ENCODE measurements at places on chromosomes 1 and 21. TPM values are rescaled to one million over a fixed set of nuclear protein-coding genes. Genes with fewer than 3 reads are reported as not detected.

The LDLRAD2 gene
- total RNA-seq, result not detected

The ADCY10 gene
- not detected for total RNA-seq

The DCDC2B gene
- not detected for total RNA-seq

GRCh38 chr1:196649990-196650389 is 1.9 kb upstream of the CFH start:
- no peak overlapping the region for H3K27ac ChIP-seq
- no peaks in the 10 kb centered on the region for H3K27me3 ChIP-seq
- no peak overlapping the region for H3K4me3 ChIP-seq
- no peaks in the 10 kb centered on the region for H3K36me3 ChIP-seq
- no peak for DNase-seq

DNA sequence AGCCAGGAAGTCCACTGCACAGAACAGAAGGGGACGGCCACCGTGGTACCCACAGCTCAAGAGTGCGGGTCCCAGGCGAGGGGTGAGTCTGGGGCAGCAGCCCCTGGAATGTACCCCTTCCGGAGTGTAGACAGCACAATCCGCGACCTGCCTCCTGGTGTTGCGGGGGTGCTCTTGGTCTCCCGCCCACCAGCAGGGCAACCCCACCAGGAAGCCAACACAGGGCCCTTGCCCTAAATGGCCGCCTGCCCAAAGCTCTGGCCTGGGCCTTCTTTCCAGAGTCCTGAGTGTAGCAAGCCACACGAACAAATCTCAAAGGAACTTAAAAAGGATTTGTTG is 1.1 kb upstream of the SLC19A1 start:
- no peak overlapping the region for H3K4me3 ChIP-seq
- no peaks in the 10 kb centered on the region for H3K36me3 ChIP-seq
- no peak for DNase-seq

- DNase-seq, result no peak
- H3K27me3 ChIP-seq, result peaks cover 37% of the 10 kb centered on the region
- no peaks in the 10 kb centered on the region for H3K36me3 ChIP-seq
- H3K4me1 ChIP-seq, result peaks cover 15% of the 10 kb centered on the region
- H3K4me3 ChIP-seq, result no peak overlapping the region
- H3K27ac ChIP-seq, result no peak overlapping the region
Measured at GRCh38 chr1:60950224-60951063, 131.9 kb upstream of the NFIA start.

Data from PC-3 (cell line).